ENCODE measurements at places on chromosomes 1 and 21. TPM values are rescaled to one million over a fixed set of nuclear protein-coding genes. Genes with fewer than 3 reads are reported as not detected.

DNA sequence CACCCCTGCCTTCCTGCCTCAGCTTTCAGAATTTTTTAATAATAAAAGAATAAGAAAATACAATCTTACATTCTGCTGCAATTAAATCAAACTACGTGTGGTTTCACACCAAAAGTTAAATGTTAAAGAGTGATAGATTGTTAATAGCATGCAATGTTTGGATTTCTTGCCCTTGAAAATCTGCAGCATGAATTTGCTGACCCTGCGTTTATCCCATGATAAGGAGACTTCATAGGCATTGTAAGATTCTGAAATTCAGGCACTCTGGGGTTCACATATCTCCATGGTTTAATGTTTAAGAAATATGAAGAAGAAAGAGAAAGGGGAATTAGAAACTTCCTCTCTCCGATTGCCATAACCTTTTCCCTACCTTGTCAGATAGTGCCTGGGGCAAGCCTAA, 1616.2 kb upstream of the B3GALT2 start:
- no peak for DNase-seq

DNA sequence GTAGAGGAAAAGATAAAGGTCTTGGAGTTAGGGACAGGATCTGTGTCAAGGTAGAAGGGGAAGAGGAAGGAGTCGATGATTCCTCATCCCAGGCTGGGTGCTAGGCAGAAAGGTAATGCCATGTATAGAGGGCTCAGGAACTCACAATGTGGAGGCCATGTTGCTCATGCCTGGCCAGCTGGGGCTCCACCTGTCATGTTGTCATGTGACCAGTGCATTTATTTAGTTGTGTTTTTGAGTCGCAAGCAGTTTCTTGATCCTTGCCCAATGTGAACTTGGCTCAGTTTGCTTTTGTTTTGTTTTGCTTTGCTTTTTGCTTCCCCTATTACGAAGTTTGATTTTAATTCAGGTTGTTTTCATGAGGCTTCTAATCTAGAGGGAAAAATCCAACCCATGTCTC, 5.7 kb downstream of the CASQ2 start:
- no peak for DNase-seq

TTC34 gene
- total RNA-seq: 1.3 TPM

- DNase-seq: no peak
Measured at GRCh38 chr1:85933961-85934360, 222.6 kb downstream of the COL24A1 start.

RNU1-2 gene
- 6,622 TPM for total RNA-seq

GRCh38 chr1:6922096-6922931, 137.1 kb downstream of the CAMTA1 start:
- DNase-seq: no peak

DNA sequence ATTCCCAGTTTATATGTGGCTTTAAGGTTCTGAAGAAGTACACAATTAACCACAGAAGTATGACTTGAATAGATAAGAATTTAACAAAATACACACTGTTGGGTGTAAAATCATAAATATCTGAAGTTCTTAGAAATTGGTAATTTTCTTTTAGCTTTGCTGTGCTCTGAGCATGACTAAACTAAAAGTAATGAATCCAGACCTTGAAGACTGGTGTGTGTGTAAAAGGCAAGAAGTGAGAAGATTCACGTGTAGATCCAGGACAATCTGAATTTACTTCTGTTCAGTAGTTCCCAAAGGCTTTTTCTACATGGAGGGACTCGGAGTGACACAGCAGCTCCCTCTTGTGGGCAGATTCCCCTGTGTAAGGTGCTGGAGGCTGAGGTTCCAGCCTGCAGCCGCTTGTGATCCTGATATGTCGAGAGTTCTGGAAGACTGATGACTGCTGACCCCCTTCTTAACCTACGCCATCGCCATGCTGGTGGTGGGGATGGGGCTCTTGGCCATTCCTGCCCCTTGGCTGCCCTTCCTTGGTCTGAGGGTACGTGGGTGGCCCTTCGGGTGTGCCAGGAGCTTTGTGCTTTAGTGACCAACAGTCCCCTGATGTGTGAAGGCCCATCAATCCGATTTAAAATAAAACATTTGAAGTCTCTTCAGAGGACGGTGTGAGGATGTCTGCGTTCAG, 62.7 kb downstream of the ADARB1 start:
- peak; percentile 81 for DNase-seq

CA14 gene
- 0.55 TPM for total RNA-seq

GRCh38 chr21:46145159-46145839, 10.1 kb downstream of the FTCD start:
- no peak for DNase-seq

- DNase-seq: peak; percentile 87
Measured at GRCh38 chr1:26853156-26853555, 9.8 kb upstream of the SFN start.

DNA sequence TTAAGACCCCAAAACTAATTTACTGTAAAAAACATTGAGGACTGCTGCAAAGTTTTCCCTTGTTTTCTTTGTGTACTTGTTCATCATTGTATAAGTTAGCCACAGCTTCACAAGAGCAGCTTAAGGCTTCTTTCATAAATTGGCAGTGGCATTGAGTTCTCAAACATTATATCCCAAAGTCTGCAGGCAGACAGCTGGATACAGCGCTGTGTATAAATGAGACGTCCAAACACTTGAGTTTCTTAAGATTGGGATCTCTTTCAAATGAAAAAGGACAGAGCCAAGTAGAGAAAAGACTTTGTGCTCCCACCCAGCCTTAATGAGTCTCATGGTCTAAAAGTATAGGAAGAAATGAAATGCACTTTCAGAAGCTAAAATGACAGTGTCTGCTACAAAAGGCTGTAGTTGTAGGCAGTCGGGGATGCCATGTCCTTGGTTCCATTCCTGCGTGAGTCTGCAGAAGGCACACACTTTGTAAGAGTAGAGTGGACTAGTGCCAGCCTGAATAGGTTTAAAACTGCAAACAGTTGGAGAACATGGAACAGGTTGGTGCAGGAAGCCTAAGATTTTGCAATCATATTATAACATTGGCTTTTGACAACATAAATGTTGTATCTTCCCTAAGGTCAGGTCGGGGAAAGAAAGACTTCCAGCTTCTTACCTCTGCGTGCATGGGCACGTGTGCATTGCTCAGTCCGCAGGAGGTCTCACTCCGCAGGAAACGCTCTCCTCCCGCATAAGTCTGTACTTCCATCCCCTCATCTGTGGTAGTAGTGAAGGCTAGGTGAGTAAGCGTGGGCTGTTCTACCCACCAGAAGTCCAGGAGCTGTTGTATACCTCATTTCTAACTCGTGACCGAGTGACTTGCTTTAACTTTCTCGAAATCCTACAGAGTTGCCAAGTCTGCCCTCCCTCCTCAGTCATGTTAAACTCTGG, 94.4 kb downstream of the CD247 start:
- DNase-seq: no peak

DNA sequence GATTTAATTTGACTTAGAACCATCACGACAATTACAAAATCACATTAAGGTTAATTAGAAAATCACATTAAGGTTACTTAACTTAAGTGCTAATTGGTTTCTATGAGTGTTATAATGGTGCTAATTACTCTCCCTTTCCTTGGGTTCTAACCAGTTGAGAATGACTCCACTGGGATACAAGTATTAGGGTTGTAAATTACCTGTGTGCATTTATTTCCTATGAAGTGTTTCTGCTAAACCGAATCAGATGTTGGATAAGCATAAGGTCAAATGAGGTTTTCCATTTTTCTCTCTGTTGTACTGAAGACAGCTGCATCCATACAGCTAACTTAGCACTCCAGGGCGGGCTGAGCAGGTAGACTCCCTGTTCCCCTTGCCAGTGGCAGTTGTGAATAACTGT, 610.3 kb upstream of the TMPRSS15 start:
- DNase-seq: no peak

DNA sequence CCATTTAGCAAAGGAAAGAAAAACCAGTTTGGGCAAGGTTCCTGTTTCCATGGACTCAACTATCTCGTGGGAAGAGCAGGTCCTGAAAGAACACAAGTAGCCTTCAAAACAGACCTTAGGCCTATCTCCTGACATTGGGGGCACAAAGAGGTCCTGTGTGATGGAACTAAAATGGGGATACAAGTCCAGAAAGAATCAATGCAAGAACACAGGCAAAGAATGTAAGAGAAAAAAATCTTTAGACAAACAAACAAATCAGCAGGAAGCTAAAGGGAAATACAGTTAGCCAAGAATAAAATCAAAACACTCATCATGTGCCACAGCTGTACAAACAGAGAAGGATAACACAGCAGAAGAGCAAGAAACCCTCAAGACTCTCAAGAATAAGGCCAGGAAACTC, 28.2 kb downstream of the SLC30A10 start:
- no peak for DNase-seq

SPATA45 gene
- total RNA-seq: not detected

SYT2 gene
- total RNA-seq: 0.06 TPM

GRCh38 chr21:37207441-37208009, 59.6 kb downstream of the VPS26C start:
- DNase-seq: no peak

PADI4 gene
- 2.3 TPM for total RNA-seq

GRCh38 chr1:201329286-201329685, 46.0 kb downstream of the PKP1 start:
- DNase-seq: peak; percentile 48

ETV3L gene
- not detected for total RNA-seq

PRRX1 gene
- 25.9 TPM for total RNA-seq

ADORA1 gene
- total RNA-seq: 4.1 TPM

GRCh38 chr1:51234721-51235425, 1.2 kb upstream of the RNF11 start:
- DNase-seq: peak; percentile 70

- peak; percentile 80 for DNase-seq
Measured at GRCh38 chr1:8348777-8349472, 31.0 kb downstream of the SLC45A1 start.

DNA sequence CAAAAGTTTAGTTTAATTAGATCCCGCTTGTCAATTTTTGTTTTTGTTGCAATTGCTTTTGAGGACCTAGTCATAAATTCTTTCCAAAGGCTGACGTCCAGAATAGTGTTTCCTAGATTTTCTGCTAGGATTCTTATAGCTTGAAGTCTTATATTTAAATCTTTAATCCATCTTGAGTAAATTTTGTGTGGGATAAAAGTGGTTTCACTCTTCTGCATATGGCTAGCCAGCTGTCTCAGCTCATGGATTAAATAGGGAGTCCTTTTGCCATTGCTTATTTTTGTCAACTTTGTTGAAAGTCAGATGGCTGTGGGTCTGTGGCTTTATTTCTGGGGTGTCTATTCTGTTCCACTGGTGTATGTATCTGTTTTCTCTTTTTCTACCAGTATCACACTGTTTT, 801.3 kb upstream of the ADGRL4 start:
- DNase-seq: no peak

GRCh38 chr21:14690886-14691285, 144.8 kb upstream of the SAMSN1 start:
- DNase-seq: no peak

DNA sequence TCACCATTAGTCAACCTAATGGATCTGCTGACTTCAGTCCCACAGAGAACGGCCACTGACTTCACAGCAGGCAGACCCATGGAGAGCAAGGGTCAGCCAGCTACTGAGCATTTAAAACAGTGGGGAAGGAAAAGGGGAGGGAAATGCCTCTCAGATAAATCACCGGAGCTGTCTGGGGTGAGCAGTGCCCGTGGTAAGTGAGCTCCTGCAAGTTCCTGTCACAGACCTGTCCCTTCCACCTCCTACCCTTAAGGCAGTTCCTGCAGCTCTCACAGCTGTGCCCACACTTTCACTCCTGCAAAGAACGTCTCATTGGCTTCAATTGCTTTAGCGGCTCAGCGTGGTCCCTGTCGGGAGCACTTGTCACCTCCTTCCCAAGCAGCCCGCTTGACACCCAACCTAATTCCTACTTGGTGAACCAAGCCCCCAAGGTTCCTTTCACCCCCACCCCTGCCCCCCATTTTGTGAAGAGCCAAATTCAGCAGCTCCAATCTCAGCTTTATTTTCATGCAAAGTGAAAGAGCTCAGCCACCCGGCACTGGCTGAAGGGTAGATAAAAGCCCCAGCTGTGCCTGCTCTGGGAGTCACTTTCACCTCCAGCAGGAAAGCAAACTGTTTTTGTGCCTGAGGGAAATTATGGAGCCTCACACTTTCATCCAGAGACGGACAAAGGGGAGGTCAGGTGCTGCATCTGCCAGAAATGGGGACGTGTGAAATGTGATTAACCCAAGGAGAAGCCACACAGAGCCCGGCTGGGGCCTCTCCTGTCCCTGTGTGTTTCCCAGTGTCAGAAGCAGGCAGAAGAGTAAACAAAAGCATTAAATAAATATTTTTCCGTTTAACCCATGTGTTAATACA, 306.2 kb downstream of the TTLL7 start:
- DNase-seq: no peak

DNA sequence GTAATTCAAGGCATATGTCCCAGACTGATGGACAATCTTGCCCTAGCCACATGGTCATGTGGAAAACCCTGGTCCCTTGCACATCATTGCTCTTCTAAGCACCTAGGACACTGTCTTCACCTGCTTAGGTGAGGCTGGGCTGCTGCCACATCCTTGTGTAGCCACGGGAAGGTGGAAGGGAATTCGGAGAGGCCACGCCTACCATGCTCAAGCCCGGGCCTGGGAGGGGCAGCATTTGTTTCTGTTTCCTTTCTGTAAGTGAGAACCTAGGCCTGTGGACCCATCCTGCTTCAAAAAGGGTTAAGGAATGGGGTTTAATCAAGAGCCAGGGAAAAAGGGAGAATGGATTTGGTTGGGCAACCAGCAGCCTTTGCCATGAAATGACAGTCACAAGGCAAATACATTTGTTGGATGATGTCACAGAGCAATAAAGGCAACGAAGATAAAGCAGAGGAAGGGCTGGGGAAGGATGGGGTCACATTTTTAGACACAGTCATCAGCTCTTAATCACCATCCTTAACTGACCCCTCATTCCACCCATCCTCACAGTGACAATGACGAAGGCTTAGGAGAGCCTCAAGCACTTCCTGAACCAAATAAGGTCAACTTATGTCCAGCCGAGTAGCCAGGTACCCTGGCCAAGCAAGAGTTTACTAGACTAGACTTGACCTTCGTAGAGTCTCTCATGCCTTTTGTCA, 10.1 kb upstream of the LRRC38 start:
- no peak for DNase-seq

DNA sequence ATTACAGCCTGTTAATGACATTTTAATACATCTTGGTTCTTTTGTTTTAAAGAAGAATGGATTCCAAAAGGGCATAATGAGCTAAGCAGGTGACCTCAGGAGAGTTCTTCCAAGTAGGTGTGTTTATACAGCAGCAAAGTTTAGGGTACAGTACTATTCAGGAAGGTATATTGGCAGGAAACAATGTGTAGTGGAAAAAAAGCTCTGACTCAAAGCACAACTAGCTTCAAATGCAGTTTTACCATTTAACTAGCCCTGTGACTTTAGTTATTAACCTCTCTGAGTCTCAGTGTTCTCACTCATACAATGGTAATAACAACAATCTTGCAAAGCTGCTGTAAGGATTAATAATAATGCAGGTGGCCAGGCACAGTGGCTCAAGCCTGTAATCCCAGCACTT, 29.9 kb downstream of the FAF1 start:
- DNase-seq: no peak
